GM20000 (cell line): ENCODE measurements at places on chromosomes 7 and 10.

- no peak for DNase-seq
Measured at GRCh38 chr10:27699776-27700175, 45.8 kb downstream of the MKX start.

- no peak for DNase-seq
Measured at GRCh38 chr10:31687663-31688482, 240.8 kb downstream of the ARHGAP12 start.

DNA sequence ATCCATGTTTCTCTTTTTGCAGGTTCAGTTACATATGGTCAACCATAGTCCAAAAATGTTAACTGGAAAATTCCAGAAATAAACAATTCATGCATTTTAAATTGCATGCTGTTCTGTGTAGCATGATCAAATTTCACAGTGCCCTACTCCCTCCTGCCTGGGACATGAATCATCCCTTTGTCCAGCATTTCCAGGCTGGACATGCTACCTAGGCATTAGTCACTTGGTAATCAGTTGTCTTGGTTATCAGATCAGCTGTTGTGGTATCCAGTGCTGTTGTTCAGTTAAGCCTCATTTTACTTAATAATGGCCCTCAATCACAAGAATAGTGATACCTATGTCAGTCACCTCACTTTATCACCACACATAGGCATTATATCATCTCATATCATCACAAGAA, 7.3 kb upstream of the PNLIP start:
- DNase-seq, result no peak

- no peak for DNase-seq
Measured at GRCh38 chr7:70285187-70285586, 686.9 kb downstream of the AUTS2 start.

GRCh38 chr7:106183952-106184351, 71.8 kb upstream of the SYPL1 start:
- DNase-seq, result no peak

DNA sequence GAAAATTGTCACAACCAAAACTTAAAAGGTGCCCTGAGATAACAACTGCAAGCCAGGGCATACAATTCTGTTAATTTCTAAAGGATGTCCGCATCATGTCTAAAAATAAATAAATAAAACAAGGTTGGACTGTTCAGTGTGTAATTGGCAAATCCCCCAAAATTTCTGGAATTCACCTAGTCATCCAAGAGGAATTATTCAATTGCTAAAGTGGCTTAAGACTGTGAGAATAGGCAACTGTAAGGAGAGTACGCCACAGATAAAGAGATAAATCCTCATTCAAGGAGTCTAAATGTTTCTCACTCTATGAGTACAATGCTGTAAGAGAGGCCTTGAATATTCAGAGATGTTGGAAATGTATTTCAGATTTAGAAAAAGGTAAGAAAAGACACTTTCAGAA, 37.2 kb downstream of the PIK3AP1 start:
- DNase-seq, result no peak

- DNase-seq, result no peak
Measured at GRCh38 chr10:23120001-23120934, 24.9 kb downstream of the MSRB2 start.

- DNase-seq, result peak; percentile 16
Measured at GRCh38 chr10:18658271-18659124, 733 bp upstream of the ARL5B start.

DNA sequence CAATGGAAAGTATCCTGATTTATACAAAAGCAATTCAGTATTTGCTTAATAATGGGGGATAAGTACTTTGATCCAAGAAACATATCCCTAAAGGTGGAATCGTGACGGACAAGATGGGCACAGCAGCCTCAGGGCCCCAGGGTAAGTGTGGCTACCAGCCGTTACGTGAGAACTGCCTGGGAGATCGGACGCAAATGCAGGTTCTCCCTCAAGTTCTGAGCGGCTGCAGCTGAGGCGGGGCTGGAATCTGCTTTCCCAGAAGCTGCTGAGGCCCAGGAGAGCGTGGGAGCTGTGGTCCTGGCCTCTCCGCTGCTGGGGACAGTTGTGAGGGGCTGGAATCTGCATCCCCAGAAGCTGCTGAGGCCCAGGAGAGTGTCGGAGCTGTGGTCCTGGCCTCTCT, 13.5 kb downstream of the FOXL3 start:
- no peak for DNase-seq

GRCh38 chr7:103382032-103382402, 34.6 kb downstream of the PSMC2 start:
- DNase-seq, result no peak

GRCh38 chr10:75955973-75956502, 524.6 kb downstream of the LRMDA start:
- no peak for DNase-seq

GRCh38 chr10:59310324-59310914, 51.9 kb downstream of the FAM13C start:
- DNase-seq, result no peak

DNA sequence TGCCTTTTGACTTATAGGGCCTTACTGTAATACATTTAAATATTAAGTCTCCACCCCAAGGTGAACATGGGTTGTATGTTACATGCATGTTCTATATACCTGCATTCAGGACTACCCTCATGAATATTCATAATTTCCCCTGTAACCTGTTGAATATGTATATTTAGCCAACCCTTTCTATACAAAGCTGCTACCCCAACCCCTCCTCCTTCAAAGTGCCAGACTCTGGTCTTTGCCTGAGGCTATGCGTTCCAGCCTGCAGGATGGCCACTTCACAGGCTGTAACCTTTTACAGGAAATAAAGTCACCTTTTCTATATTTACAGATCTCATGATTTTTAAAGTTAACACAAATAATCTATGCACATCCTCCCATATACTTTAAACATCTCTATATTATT, 10.1 kb upstream of the UNC5B start:
- DNase-seq, result no peak

- no peak for DNase-seq
Measured at GRCh38 chr10:98470850-98471249, 24.1 kb upstream of the HPS1 start.

DNA sequence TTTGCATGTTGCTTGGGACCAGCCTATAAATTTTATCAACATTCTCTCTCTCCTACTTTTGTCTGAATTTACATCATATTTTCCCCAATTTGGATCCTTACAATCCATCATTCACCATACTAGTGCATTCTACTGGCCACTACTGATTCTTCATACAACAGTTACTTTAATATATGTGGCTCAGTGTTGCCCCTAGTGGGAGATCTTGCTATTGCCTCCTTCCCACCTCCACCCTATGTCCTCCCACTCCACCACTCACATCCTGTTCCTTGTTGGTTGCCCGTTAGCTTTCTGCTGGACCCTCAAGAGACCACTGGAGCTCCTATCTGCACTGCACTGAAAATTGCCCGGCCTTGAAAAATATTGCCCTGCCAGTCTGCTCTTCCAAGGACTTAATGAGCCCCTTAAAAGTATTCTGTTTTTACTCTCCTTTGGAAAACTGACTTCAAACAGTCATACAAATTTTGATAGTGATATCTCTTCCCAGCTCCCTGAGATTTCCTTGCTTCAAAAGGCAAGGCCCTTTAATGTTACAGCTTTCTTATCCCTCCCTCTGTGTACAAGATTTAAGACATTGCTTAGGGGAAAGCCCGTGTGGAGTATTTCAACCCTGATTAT, 243.2 kb upstream of the TMEM229A start:
- peak; percentile 31 for DNase-seq

GRCh38 chr7:101507791-101508252, 121.3 kb downstream of the MYL10 start:
- peak; percentile 32 for DNase-seq

DNA sequence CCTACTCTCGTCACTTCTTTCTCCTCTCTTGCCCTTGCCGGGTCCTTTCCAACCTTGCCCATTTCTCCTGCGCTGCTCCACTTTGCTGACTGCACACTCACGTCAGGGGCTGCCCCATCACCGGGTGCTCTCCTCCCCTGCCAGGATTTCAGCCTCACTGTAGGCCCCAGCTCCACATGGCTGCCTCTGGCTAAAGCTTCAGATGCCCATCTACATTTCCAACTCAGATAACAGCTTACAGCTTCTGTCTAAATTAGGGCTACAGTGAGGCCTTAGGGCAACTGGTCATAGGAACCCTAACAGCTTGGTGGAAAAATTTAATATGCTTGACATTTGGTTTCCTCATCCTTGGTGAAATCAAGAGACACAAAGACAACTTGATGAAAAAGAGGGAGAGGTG, 25.9 kb downstream of the C10orf120 start:
- DNase-seq, result no peak

- no peak for DNase-seq
Measured at GRCh38 chr7:70571961-70572360, 560.0 kb upstream of the GALNT17 start.

DNA sequence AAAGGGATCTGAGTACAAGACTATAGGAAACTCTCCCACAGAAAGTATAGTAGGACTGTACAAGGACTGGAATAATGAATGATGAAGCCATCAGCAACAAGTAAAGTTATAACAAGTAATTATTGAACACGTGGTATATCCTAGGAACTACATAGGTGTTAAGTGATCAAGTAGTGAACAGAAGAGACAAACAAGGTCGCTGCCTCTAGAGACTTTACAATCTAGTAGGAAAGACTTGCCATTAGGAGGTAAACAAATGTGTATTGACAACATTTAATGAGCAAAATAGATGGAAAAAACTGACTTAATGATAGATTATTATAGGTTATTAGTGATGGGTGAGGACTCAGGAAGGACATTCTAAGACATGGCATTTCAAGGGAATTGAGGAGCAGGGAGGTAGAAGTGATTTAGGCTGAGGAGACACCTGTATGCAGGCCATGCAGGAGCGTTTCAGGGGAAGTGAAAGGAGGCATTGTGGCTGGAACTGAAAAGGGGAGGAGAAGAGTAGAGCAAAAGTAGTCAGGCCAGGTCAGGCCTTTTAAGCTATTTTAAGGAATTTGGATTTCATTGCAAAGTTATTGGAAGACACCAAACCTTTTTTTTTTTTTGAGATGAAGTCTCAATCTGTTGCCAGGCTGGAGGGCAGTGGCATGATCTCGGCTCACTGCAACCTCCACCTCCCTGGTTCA, 8.5 kb upstream of the GLCCI1 start:
- DNase-seq, result peak; percentile 44
